Neural crest cell (in vitro differentiated cells): ENCODE measurements at places on chromosomes 6 and 20.

DNA sequence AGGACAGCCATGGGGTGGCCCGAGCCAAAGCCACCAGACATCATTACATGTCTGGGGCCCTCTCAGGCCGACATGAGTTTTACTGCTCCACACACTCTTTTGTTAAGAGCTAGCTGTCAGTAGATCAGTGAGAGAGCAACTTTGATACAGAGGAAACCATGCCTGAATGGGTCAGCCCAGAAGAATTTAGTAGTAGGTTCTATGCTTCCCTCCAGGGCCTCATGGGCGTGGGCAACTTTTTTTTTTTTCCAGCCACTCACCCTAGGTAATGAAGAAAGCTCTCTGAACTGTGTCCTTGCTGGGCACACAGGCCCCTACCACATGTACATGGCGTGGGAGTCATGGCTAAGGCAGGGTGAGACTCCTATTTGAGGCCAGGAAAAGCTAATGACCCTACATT, 38.8 kb downstream of the HLA-F start:
- DNase-seq: no peak

- DNase-seq: no peak
These were observed 19.3 kb upstream of the EFCAB8 start for GRCh38 chr20:32839227-32839981.

DNA sequence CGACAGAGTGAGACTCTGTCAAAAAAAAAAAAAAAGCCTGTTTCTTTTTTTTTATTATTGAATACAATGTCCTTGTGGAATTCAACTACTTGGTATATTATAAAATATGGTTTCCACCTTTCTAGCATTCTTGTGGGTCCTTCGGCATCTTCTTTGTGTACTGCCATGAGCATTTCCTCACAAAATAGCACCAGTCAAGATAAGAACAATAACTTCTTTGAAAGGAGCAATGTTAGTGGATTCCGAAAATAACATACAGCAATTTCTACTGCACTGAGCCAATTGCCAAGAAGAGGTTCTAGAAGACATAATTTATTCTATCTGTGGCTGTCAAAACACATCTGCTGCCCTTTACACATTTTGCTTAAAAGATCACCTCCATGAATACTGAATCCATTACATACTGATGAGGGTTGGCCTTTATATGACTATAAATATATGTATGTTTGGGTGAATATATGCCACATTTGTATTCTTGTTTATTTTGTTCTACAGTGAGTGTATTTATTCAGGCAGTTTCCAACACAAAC, 19.1 kb upstream of the SPTLC3 start:
- DNase-seq: no peak

DNA sequence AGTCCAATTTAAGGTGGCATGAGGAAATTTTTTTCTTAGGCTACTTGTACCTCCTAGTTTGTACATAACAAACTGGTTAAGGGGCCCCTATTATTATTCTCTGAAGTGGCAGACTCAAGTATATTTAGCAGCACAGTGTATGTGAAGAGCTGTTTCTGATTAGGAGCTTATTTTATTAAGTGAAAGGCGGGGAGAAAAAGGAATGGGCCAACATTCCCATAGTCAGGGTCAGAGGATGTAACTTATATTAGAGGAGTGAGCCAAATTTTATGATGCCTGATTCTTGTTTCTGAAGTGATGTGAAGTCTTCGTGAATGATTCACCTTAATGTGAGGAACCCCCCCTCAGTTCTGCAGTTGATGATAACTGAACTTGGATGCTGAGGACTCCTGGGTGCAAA, 2.8 kb downstream of the HECA start:
- no peak for DNase-seq

DNA sequence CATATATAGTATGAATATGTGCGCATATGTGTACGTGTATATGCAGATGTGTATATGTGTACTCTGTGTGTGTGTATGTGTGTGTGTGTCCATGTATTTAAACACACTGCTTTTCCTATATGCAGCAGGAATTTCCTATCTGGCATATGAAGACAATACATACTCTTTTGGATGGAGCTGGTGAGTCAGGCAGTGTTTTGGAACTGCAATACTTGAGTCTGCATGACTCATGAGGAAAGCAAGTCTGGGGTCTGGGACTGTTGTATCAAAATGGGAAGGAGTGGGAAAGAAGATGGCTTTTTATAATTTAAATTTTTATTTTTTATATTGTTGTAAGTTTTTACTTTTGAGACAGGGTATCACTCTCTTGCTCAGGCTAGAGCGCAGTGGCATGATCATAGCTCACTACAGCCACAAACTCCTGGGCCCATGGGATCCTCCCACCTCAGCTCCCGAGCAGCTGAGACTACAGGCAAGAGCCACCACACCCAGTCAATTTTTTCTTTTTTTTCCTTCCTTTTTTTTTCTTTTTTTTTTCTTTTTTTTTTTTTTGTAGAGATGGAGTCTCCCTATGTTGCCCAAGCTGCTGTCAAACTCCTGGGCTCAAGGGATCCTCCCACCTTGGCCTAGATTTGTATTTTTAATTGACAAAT, 72.2 kb downstream of the ATXN1 start:
- DNase-seq: no peak

DNA sequence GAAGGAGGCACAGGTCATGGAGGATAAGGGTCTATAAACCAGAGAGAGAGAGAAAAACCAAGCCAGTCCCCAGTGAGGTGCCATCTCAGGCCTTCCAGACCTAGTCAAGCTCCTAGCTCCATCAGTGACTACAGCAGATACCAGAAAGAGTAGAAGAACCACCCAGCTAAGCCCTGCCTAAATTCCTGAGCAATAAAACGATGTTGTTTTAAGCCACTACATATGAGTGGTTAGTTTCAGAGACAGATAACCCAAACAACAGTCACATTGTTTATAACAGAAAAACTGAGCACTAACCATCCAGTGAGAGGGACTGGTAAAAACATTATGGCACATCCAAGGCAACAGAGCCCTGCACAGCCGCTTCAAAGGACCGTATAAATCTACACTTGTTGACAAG, 59.2 kb downstream of the BMP7 start:
- no peak for DNase-seq

- no peak for DNase-seq
These were observed 1.5 kb downstream of the PRRT1 start for GRCh38 chr6:32149932-32150870.

GRCh38 chr20:842547-842940, 9.0 kb downstream of the FAM110A start:
- DNase-seq: no peak

DNA sequence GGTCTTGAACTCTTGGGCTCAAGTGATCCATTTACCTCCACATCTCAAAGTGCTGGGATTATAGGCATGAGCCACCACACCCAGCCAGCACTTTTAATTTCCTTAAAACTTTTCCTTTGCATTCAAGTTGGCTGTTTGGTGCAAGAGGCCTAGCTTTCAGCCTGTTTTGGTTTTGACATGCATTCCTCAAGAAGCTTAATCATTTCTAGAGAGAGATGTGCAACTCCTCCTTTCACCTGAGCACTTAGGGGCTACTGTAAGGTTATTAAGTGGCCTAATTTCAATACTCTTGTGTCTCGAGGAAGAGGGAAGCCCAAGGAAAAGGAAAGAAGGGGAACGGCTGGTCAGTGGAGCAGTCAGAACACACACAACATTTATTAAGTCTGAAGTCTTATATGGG, 13.8 kb upstream of the BLOC1S5 start:
- no peak for DNase-seq

DNA sequence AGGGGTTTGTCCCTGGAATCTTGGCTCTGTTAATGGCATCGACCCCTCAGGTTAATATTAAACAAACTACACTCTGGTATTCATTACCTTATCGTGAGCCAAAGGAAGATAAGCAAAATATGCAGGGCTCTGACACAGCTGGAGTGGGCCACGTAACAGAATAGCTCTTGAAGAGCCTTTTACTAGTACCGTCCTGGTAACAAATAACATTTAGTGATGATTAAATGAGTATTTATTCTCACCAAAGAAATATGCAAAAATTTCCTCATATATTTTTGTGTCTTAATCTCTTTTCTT, 20.1 kb upstream of the UTRN start:
- DNase-seq: no peak

GRCh38 chr20:57398901-57399535, 7.8 kb downstream of the RBM38 start:
- DNase-seq: no peak

DNA sequence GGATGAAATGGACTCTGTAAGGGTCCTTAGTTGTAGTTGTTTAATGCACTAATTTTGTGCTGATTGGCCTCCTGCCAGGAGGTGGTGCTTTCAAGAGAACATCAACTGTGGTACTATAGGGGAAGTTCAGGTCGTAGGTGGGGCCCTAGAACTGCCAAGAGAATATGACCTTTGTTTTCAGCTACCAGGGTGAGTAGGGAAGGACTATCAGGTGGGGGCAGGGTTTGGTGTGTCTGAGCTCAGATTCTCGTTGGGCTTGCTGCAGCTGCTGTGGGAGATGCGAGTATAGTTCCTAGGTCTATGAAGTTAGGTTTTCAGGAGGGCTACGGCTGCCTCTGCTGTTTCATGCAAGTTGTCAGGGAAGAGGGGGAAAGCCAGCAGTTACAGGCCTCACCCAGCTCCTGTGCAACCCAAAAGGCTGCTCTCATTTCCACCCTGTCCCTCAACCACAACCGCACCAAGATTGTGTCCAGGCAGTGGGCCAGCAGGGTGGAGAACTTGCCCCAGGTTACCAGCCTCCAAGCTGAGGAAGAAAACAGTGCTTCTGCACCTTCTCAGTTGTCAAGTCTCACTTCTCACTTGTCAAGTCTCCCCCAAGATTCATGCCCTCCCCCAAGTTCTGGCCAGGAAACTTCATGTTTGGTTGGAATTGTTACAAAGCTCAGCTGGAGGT, 626.5 kb upstream of the MAP3K7 start:
- DNase-seq: no peak

GRCh38 chr20:56685879-56686278, 56.8 kb downstream of the TFAP2C start:
- DNase-seq: no peak

- no peak for DNase-seq
These were observed 157.5 kb downstream of the ADGRG6 start for GRCh38 chr6:142459271-142459670.

GRCh38 chr20:19486446-19486845, 271.6 kb upstream of the RIN2 start:
- DNase-seq: no peak

DNA sequence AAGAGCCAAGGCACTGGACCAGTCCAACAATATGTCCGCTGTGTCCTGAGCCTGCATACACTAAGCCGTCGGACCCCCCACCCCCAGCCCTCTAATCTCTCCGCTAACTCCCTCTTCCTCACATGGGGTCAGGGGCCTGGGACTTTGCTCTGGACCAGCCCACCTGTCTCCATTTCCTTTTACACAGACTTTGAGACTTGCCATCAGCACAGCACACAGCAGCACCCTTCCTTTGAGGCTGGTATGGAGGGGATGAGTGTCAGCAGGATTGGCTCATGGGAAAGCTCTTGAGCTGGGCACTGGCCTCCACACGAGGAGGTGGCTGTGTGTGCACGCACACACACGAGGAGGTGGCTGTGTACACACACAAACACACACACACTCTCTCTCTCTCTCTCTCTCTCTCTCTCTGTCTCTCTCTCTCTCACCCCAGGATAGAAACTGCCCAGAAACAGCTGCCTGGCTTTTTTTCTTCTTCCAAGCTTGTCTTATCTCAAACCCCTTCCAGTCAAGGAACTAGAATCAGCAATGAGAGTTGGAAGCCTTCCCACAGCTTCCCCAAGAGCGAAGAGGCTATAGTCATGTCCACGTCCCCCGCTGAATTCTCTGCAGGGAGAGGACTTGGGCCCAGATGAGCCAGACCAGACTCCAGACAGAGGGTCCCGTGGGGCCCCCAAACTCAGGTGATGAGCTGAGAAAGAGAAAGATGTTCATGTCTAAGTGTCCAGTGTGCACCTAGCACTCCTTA, 18.6 kb downstream of the SLC9A8 start:
- no peak for DNase-seq

DNA sequence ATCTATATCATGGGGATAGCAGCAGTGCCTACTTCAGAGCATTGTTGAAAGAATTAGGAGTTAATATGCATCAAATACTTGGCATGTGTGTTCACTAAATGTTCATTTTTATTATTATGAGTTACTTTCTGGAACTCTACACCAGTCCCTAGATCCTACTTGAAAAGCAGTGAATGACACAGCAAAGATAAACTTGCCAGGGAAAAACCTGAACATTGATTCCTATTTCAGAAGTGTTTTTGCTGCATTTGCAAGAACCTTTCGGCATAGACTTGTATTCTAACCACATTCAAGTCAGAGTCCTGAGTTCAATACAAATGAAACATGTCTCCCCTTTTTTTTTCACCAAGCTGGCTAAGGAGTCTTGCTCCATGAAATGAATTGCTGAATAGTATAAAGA, 187.4 kb upstream of the TAB2 start:
- no peak for DNase-seq

DNA sequence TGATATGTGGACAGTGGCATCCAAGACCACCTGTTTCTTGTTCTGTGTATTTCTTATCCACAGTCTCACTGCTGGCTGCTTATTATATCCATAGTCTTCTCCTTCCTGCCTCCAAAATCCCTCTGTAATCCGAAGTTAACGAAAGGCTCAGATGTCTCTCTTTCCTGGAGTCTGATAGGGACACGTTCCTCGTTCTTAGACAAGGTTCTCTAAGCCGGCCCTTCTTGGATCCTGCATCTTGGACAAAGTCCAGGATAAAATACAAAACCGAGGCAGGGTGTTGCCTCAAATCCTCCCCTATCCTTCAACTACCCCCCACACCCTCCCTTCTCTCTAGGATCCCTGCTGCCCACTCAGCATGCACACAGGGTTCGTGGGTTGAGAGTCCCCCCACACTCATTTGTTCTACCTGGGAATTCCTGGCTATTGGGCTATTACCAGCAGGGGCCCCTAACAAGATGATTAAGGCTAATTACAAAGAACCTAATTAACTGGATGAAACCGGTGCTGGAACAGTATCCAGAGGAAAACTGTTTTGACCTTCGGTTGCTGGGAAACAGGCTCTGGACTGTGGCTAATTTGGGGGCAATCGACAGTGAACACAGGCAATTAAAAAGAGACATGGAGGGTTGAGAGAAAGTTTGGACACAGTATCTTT, 32.7 kb upstream of the MRPS10 start:
- DNase-seq: no peak

- no peak for DNase-seq
These were observed 254.6 kb downstream of the LY86 start for GRCh38 chr6:6843057-6843627.

- no peak for DNase-seq
These were observed 23.3 kb upstream of the ARHGAP18 start for GRCh38 chr6:129733290-129733689.

- no peak for DNase-seq
These were observed 12.0 kb upstream of the GRM4 start for GRCh38 chr6:34157851-34158250.

GRCh38 chr6:142567461-142567860, 265.7 kb downstream of the ADGRG6 start:
- no peak for DNase-seq

GRCh38 chr6:52566853-52567279, 10.0 kb downstream of the TRAM2 start:
- no peak for DNase-seq

GRCh38 chr20:17617868-17618672, 48.2 kb downstream of the DSTN start:
- DNase-seq: no peak

- no peak for DNase-seq
These were observed 32.8 kb downstream of the KCNK17 start for GRCh38 chr6:39281312-39281980.

- no peak for DNase-seq
These were observed 148.4 kb downstream of the SYCP2 start for GRCh38 chr20:59784791-59785668.
